Ascending aorta (tissue), 2 donors: ENCODE measurements at places on chromosomes 7 and 10.

- DNase-seq = no peak
- H3K36me3 ChIP-seq = no peaks in the 10 kb centered on the region
- no peak overlapping the region for H3K27ac ChIP-seq
- no peaks in the 10 kb centered on the region for H3K4me1 ChIP-seq
- H3K4me3 ChIP-seq = no peak overlapping the region
These were observed 368.9 kb downstream of the SORCS1 start for GRCh38 chr10:106795619-106796018.

DNA sequence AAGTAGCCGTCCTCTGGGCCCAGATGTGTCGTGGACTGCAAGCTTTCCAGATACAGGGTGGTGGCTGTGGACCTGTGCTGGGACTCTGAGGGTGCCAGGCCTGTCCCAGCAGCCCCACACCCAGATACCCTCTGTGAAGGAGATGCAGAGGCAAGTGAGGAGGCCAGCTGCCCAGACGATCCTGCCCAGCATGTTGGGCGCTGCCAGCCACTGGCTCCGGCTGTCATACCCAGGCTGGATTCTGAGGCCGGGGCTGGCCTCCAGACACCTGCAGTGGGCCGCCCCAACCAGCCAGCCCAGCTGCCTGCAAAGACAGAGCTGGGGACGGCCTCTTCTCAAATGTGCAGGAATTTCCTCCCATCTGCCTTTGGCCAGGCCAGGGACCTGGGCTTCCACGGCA is 39.1 kb upstream of the EBF3 start:
- no peak for DNase-seq
- no peak overlapping the region for H3K4me3 ChIP-seq
- H3K27ac ChIP-seq = no peak overlapping the region
- H3K27me3 ChIP-seq = no peaks in the 10 kb centered on the region
- H3K36me3 ChIP-seq = no peaks in the 10 kb centered on the region

- H3K27me3 ChIP-seq = no peaks in the 10 kb centered on the region
- H3K4me3 ChIP-seq = no peak overlapping the region
- H3K36me3 ChIP-seq = no peaks in the 10 kb centered on the region
- no peak for DNase-seq
- no peaks in the 10 kb centered on the region for H3K4me1 ChIP-seq
These were observed 81.3 kb upstream of the CUX1 start for GRCh38 chr7:101736084-101736483.

- H3K36me3 ChIP-seq = no peaks in the 10 kb centered on the region
- H3K4me3 ChIP-seq = no peak overlapping the region
- H3K27ac ChIP-seq = peak overlapping the region; percentile 67
- no peak for DNase-seq
- H3K4me1 ChIP-seq = peaks cover 13% of the 10 kb centered on the region
- H3K27me3 ChIP-seq = no peaks in the 10 kb centered on the region
These were observed 108.5 kb downstream of the ZRANB1 start for GRCh38 chr10:125050383-125050782.

DNA sequence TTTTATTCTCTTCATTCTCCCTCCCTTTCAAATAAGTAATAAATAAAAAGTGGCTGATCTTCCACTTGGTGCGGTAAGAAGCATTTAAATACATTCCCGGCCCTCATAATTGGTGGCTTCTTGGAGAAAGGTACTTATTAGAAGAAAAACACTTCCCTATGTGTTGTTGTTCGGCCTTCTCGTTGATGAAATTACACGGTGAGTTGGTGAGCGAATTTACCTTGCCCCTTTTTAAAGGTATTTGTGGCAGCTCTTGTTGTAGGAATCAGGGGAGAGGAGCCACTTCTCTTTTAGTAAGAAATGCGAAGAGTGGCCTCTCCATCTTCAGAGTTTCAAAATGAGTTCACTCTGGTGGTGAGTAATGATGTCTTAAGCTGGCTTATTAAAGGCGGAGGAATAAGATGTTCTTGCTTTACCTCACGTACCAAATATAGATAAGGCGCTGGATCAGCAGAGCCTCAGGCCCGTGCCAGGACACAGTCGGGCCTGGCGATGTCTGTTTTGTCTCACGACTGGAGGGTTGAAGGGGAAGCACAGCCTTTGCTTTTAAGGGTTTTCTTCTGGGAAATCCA is 135.9 kb downstream of the CUX1 start:
- H3K36me3 ChIP-seq = no peaks in the 10 kb centered on the region
- peaks cover 31% of the 10 kb centered on the region for H3K4me1 ChIP-seq
- DNase-seq = peak; percentile 83
- H3K4me3 ChIP-seq = no peak overlapping the region
- peak overlapping the region; percentile 58 for H3K27ac ChIP-seq
- H3K27me3 ChIP-seq = no peaks in the 10 kb centered on the region

DNA sequence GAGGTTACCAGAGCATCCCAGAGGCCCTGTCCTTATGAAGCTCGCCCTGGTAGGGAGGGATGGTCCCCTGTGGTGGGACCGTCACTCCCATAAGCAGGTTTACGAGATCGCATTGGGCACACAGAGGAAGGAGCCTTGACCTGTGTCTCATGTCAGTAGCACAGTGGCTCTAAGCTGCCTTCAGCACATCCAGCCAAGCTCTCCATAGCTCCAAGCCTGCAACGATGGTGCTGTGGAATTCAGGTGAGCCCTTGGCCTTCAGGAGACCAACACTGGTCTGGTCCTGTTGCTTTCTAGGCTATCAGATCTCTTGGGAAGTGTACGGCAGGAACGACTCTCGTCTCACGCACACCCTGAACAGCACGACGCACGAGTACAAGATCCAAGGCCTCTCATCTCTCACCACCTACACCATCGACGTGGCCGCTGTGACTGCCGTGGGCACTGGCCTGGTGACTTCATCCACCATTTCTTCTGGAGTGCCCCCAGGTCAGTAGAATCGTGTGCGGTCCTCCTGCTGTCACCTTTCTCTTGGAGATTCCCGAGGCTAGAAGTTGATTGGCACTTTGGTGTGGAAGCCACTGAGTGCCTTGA is 605.3 kb upstream of the FOXK1 start:
- no peak overlapping the region for H3K4me3 ChIP-seq
- no peak for DNase-seq
- peaks cover 15% of the 10 kb centered on the region for H3K36me3 ChIP-seq
- H3K27me3 ChIP-seq = no peaks in the 10 kb centered on the region
- H3K4me1 ChIP-seq = no peaks in the 10 kb centered on the region

- H3K4me1 ChIP-seq = no peaks in the 10 kb centered on the region
- no peak for DNase-seq
- H3K4me3 ChIP-seq = no peak overlapping the region
- no peaks in the 10 kb centered on the region for H3K36me3 ChIP-seq
- no peaks in the 10 kb centered on the region for H3K27me3 ChIP-seq
These were observed 5.9 kb downstream of the PIK3CG start for GRCh38 chr7:106870983-106871410.

GRCh38 chr10:28849309-28849708 is 172.0 kb downstream of the BAMBI start:
- H3K27me3 ChIP-seq = no peaks in the 10 kb centered on the region
- no peak for DNase-seq
- H3K4me1 ChIP-seq = no peaks in the 10 kb centered on the region
- H3K4me3 ChIP-seq = no peak overlapping the region
- H3K27ac ChIP-seq = no peak overlapping the region

DNA sequence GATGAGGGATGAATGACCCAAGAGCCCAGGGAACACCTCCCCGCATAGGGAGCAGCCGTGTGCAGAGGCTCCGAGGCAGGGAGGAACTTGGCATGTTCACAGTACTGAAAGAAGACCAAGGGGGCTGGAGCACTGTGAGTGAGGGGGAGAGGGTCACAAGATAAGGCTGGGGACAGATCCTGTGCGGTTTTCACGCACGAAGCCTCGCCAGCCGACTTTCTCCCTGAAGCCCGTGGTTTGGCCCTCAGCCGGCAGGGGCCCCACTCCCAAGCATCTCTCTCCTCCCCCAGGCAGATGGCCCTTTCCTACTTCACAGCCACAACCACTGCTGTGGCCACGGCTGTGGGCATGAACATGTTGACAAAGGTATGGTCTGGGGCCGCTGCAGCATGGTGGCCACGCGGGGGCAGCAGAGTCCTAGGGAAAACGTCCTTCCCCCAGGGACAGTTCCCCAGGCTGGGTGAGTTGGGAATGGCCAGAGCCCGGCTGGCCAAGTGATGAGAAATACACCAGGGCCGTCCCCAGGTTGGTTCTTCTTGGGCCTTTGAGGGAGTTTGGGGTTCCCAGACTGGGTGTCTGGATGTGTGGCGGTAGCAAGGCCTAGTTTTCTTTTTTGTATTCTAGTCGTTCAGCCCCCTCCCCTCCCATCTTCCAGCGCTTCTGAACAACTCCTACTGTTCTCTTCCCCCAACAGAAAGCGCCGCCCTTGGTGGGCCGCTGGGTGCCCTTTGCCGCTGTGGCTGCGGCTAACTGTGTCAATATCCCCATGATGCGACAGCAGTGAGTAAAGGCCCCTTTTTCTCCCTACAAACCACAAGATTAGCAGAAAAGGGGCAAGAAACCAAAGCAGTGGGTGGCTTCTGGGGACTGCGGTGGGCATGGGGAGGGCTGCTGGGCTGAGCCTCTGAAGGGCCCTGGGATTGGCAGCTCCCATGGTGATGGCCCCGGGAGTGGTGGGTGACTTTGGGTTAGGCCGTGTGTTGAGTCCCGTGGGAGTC is 14.4 kb upstream of the WBP1L start:
- no peak overlapping the region for H3K27ac ChIP-seq
- no peaks in the 10 kb centered on the region for H3K27me3 ChIP-seq
- H3K36me3 ChIP-seq = no peaks in the 10 kb centered on the region
- peaks cover 7% of the 10 kb centered on the region for H3K4me1 ChIP-seq
- DNase-seq = peak; percentile 48

GRCh38 chr10:101513733-101514132 is 74.3 kb downstream of the POLL start:
- H3K27me3 ChIP-seq = no peaks in the 10 kb centered on the region
- H3K36me3 ChIP-seq = peaks cover 5% of the 10 kb centered on the region
- H3K4me3 ChIP-seq = no peak overlapping the region
- DNase-seq = no peak
- no peak overlapping the region for H3K27ac ChIP-seq
